ENCODE measurements at places on chromosomes 13 and 19.

- DNase-seq = no peak
These were observed 1.2 kb downstream of the KL start for GRCh38 chr13:33017323-33017929.

GRCh38 chr19:6312018-6312417 lies 21.4 kb downstream of the ACER1 start:
- DNase-seq = no peak

DNA sequence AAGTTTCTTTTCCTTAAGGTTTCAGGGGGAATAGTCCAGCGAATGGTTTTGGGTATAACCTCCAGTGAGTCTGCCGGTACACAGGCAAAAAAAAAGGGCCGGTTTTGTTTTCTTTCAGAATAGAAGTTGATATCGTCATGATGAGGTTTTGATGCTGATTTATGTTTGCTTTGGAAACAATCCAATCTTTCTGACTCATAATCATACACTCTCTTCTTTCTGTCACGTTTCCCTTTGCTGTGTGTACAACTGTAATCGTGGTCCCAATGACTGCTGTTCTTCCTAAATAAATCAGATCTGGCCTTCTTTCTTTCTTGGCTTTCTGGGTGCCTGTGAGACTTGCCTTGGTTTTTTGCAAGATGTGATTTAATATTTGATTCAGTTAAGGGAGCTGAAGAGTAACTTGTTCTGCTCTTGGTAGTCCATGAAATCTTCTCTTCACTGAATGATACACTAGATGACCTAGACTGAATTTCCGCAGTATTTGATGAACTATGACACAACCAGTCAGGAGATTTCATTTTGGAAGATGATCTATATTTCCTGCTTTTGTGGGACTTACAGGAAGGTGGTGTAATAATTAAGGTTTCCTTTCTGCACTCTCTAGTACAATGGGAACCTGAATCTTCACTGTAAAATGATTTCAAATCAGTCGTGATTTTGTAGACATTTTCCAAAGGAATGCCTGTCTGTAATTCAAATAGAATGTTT lies 34.9 kb upstream of the METTL21C start:
- no peak for DNase-seq

GRCh38 chr13:112202966-112203365 lies 136.0 kb downstream of the SOX1 start:
- no peak for DNase-seq

DNA sequence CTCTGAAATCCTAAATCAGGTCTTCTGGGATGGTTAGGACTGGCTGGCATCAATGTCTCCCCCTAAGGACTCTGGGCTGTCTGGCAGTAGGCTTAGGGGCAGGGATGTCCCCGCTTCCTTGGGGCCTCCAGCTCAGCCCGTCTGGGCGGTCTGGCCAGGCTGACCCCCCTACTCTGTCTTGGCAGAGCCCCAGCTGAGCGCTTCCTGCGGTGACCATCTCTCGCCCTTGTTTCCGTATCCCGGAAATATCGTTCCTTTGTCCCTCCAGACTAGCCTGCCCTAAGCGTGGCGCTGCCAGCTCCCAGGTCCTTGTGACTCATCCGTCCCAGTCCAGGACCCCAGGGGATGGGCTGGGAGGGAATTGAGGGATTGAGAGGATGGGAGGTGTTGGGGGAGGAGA lies 11.3 kb downstream of the GTPBP3 start:
- peak; percentile 93 for DNase-seq

DNA sequence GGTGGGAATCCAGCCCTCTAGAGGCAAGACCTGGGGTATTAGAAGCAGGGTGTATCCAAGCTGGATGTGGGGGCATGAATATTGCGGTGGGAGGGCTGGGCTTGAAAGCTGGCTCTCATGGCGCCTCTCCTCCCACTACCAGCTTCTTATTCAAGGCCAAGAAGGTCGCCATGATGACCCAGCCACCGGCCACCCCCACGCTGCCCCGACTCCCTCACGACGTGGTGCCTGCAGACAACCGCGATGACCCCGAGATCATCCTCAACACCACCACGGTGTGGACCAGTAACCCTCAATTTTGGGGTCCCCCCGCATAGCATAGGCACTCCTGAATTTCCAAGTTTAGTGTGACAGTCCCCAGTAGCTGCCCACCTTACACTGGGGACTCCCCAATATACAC lies 41.7 kb downstream of the RYR1 start:
- no peak for DNase-seq

DNA sequence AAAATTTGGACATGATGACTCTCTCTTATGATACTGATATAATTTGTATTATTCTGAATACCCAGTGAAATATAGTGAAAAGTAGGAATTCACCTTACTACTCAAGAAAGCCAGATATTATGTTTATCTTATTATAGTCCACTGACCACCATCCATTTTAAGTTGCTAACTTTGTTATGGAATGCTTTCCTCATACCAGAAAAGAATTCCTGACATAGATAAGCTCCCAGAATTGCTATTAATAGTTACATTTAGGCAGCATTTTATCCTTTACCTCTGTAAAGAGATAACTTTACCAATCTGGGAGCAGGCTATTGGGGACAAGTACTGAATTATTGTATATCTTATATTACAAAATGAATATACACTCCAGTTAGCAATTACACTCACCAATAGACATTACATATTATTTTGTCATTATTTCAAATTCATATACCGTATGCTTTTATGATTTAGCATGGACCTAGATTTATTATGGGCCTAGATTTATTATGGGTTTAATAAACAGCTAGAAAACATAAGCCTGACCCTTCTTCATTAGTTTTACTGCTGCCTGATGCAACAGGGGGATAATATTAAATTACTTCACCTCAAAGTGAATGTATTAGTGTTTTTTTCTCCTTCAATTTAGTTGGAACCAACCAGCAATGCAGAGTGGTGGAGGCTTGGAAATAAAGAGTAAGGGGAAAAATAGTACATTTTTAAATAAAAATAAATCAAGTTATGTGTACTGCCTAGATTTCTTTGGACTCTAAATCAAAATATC lies 1886.1 kb downstream of the PCDH9 start:
- no peak for DNase-seq

DNA sequence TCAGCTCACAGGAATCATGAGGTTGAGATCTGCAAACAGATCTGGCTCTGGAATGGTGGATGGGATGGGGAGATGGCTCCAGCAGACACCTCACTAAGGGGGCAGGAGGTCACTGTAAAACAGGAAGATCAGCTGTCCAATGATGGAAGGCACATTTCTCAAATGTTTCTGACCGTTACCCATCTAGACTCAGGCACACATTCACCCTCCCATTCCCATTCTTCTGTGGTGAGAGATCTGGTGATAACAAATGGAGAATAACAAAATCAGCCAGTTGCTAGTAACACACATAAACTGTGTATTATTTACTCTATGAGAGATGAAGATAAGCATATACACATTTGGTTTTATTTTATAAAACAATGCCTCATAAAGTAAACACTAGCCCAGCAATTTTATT lies 235.9 kb downstream of the TSHZ3 start:
- DNase-seq = peak; percentile 12

DNA sequence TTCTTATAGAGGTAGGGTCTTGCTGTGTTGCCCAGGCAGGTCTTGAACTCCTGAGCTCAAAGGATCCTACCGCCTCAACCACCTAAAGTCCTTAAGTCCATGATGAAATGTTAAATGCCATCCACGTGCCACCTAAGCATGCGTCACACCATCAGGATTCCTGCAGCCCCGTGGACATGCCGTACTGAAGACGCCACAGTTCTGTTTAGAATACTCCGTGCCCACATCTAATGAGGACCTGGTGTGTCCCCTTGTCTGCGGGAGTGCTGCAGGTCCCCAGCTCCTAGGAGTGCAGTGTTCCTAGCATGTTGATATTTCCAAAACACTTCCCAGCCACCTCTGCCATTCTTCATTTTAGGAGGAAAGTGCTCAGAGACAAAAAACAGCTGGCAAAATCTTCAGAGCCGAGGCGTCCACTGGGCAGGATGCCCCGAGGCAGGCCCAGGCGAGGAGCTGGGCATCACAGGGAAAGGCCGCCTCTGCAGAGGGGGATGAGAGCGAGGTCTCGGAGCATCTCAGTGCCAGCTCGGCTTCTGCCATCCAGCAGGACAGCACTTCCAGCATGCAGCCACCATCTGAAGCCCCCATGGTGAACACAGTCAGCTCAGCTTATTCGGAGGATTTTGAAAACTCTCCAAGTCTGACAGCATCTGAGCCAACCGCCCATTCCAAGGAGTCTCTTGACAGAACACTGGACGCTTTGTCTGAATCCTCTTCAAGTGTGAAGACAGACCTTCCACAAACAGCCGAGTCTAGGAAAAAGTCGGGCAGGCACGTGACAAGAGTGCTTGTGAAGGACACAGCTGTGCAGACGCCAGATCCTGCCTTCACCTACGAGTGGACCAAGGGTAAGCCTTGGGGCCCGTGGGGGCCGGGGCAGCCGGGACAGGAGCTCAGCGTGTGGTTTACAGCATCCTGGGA lies 13.2 kb downstream of the C19orf44 start:
- no peak for DNase-seq

DNA sequence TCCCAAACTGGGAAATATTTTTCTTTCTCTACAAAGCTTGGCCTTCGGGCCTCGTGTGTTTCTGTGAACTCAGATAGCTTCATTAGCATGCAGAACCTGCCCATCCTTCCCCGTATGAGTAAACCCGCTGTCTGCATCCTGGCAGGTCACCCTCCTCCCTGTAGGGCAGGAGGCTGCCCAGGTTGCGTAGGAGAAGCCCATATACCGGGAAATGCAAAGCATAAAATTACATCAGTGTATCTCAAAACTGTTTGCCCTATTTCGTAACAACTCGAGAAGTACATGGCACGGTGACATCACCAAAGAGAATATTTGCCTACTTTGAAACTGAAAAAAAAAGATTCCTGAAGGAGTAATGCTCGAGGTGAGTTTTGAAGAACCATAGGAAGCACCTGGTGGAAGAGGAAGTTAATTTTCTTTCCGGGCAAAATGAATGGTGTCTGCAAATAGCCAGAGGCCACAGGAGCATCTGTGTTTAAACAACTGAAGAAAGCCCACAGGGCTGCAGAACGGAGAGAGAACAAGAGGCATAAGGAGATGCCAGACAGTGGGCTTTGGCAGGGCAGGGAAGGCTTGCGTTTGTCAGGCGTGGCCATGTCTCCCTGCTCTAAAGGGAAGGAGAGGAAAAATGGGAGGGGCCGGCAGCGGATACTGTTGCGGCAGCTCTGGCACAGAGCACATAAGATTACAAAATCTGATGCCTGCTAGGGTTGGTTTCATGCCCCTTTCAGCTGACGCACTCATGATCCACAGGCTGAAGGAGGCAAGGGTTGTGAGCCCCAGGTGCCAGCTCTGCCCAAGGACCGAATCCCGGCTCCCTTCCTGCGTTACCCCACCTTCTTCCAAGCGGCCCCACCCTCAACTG lies 81.4 kb downstream of the IRS2 start:
- no peak for DNase-seq

GRCh38 chr13:51501096-51501495 lies 48.3 kb upstream of the INTS6 start:
- DNase-seq = no peak

GRCh38 chr13:49840266-49840665 lies 47.8 kb upstream of the KPNA3 start:
- no peak for DNase-seq

DNA sequence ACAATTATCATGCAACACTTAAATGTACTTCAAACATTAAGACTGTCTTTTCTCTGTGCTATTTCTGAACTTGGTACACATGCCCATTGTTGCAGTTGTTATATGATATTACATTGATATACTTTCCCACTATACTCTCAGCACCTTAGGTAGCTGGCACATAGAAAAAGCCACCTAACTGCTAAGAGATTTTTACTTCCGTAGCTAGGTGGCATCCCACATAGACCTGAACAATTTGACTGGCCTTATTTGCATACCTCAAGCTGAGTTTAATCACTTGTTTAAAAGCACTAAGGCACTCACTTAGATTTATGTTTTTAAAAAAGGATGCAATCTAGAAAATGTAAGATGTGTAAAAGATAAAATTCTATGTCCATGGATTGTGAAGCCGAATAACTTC lies 194.2 kb downstream of the POU4F1 start:
- no peak for DNase-seq

GRCh38 chr19:17184371-17184841 lies 30.8 kb upstream of the USE1 start:
- DNase-seq = no peak

DNA sequence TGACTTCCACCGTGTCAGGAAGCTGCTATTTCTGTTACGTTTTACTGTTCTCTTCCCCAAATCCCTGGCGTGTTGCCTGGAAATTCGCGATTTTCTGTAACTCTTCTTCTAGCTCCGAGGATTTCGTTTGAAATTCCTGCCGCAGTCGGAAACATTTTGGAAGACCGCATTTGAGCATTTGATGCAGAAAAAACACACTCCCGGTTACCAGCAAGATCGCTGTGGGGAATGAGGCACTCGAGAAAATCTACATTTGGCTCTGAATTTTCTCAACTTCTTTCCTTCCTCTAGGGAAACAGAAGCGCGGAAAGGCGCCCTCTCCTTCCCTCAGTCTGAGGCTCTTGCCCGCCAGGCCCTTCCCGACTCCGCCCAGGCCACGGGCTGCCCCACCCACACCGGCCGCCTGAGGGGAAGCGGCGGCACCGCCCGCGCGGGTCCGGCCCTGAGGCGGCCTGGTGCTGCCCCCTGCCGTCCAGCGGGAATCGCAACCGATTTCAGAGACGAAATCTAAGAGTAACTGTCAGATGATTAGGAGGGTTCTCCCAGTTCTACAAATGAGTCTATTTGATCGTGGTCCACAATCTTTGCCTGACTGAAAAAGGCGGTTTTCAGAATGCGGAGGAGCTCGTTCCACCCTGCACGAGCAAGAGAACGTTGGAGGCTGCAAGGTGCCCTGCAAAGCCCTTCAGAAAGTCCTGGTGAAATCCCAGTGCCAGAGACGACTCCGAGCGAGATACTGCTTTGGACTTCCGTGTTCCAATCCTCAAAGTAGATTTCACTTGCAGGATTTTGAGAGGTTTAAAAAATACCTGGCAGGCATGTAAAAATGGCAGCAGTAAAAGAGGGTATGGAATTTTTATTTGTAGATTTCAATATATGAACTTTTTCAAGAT lies 18.4 kb upstream of the TUBGCP3 start:
- DNase-seq = peak; percentile 78

- no peak for DNase-seq
These were observed 670.5 kb upstream of the ARGLU1 start for GRCh38 chr13:107238262-107238981.

- DNase-seq = no peak
These were observed 109.8 kb downstream of the POSTN start for GRCh38 chr13:37488726-37489125.

- no peak for DNase-seq
These were observed 203.8 kb downstream of the GPC6 start for GRCh38 chr13:93430381-93430780.

- no peak for DNase-seq
These were observed 27.9 kb upstream of the KLF2 start for GRCh38 chr19:16296713-16297112.

DNA sequence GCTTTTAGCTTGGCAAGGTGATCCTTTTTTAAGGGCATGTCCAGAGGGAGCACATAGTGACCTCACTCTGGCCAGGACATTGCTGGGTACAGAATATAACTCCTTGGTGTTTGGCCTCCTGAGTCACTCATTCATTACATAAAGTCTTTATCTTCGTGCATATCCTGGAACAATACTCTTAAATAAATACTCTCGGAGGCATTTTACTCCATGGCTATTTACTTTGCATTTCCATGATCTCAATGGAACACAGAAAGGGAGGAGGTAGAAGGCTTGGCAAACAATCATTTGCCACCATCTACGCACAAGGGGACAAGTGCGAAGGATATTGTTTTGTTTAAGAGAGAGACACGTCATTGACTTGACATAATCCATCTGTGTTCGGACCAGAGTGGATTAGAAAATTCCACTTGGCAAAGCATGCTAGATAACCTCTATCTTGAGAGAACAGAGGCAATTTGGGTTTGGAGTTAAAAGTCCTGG lies 210.0 kb downstream of the IRS2 start:
- no peak for DNase-seq

GRCh38 chr19:5358173-5358800 lies 17.7 kb upstream of the PTPRS start:
- DNase-seq = no peak

All from HTR-8/SVneo (cell line).